HuH-7.5 (cell line): ENCODE measurements at places on chromosomes 1 and 21.

DNA sequence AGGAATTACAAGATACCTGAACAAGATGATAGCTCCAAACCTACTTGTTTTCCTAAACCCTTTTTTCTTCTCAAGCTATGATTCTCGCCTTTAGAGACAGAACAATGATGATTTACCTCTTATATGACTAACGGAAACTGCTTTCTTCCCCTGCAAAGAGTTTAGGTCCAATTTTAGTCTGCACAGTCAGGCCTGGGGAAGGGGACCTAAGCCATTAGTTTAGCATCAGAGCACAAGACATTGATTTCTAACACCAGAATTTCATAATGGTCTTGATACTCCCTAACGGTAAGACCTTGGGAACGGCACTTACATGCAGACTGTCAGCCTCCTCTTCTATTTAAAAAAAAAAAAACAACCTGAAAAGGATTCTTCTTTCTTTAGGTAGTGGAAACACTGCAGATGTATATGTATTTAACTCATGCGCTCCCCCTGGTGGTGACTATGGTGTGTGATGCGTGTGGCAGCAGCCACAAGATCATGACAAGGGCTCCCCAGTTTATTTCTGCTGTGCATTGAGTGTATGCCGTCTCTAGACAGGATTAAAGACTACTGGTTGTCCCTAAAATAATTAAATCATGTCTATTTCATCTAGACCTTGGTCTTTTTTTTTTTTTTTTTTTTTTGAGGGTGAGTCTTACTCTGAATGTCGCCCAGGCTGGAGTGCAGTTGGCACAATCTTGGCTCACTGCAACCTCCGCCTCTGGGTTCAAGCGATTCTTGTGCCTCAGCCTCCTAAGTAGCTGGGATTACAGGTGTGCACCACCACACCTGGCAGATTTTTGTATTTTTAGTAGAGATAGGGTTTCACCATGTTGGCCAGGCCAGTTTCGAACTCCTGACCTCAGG is 37.3 kb upstream of the TMEM222 start:
- peak; percentile 86 for DNase-seq

DNA sequence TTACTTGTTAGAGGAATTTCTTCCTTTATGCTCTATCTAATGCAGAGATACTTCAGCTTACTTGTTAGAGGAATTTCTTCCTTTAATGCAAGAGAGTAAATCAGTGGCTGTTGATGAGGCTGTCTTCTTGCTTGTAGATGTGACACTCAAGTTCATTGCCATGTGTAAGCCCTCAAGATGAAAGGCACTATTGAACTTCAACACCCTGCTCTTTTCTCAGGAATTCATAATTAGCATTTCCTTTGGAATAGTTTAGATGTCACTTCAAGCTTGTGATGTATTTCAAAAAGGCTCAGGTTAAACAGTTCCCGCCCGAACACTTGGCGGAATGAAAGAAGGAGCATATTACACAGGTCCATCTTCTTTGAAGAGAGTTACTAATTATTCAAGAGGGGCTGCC is 251.9 kb downstream of the RGS7 start:
- no peak for DNase-seq

DNA sequence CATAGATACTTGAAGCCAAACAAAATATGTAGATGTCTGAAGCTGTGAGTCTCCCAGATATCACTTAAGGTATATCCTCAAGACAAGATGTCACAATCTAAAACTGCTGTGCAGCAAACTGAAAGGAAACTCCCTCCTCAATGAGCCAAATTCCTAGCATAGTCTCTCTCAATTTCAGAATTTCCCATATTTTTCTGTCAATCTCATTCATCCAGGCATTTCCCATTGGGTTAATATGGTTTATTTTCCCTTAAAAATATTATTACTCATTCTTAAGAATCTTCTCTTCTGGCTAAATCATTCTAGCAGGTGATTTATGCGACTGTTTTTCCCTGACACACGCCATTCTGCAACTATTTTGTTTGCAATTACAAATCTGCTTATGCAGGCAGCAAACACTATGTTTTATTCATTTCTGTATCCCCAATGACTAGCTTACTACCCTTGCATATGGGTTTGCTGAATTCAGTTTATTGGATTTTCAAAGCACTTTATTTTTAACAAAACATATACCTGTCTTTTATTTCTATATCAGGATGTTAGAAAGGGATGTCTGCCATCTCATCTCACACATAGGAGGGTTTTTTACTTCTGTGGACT is 69.9 kb downstream of the TNFSF4 start:
- DNase-seq: no peak

GRCh38 chr1:87760155-87760554 is 431.5 kb downstream of the LMO4 start:
- DNase-seq: no peak

GRCh38 chr1:97042551-97042950 is 321.0 kb downstream of the PTBP2 start:
- DNase-seq: no peak

DNA sequence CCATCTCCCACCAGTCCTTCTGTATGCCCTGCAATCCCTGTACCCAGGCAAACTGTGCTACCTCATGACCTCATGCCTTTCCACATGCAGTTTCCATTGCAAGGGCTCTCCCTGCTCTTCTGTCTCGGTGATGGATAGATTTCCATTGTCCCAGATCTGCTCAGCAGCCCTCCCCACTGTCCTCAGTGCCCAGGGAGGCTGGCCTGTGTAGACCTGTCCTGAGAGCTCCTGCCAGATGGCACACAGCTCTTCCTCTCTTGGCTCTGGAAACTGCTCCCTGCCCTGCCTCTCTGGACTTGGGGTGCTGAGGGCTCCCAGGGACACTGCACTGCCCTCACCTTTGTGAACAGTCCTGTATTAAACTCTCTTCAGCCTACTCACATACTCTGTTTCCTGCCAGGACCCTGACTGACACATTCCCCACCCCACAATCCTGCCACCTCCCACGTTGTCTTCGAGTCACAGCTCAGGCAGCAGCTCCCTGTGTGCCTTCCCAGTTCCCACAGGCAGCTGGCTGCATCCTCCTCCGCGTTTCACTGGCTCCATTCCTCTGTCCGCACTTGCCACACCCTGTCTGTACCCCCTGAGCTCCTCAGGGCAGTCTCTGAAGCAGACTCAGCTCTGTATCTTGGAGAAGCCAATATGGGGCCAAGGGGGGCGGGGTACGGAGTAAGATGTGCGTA is 57.0 kb downstream of the SPATA46 start:
- no peak for DNase-seq

DNA sequence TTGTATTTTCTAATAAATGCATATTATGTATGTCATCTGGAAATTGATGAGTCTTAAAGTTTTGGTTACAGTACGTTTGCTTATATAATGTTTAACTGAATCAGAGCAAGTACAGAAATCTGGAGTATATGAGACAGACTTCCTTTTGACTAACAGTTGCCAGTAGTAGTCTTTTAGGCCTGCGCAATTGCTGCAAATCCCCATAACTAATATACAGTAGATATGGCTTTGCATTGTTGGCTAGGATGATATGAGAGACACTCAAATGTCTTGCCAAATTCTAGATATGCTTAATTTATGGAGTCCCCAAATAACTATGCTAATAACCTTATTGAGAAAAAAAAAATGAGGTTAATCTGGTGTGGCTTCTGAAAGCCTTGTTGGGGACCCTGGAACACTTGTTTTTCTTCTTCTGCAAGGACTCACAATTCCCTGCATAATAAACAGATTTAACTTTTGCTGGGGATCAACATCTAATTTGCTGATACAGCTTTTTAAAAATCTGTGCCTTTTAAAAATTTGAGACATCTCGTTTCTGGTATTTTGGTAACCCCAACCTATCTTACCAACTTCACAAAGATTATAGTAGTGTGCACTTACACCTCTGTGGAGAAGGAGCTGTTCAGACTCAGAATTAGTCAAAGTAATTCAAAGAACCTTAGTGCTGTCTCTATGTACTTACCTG is 22.9 kb downstream of the EXO1 start:
- no peak for DNase-seq

DNA sequence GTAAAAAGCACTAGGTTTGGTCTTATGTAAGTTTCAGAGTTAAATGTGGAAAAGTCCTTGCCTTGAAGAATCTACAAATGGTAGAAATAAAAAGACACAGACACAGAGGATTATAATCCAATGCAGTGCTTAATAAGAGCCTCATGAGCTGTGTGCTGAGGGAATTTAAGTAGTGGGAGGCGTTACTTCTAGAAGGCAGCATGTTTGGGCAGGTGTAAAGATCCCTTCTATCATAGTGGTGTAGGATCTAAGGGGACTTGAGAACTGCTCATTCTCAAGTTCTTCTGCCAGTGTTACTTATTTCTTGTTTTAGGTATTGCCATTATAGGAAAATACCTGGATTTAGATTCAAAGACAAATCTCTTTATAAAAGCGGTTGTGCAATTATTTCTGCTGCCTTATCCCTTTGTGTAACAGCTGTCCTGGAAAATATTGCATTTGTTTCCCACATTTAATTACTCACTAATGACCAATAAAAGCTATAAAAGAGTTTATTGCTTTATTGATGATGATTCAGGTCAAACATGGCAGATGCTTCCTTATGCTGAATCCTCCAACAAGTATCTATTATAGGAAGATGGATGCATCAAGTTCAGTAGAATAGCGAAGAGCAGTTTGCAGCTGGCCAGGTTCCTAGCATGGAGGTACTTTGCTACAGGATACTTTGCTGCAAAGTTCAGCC is 132.5 kb upstream of the IVNS1ABP start:
- DNase-seq: no peak

DNA sequence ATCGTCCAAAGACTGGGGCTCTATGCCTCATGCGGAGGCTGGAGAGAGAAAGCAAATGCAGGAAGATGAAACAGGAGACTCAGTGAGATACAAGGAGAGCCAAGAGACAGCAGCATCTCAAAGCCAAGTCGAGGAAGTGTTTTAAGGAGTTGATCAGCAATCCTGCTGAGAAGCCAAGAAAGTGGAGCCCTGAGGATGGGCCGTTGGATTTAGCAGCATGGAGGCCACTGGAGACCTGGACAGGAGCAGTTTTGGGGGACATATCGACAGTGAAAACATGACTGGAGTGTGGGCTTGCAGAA is 107.4 kb upstream of the ZBTB40 start:
- DNase-seq: no peak

GRCh38 chr21:42956824-42957630 is 17.3 kb upstream of the PKNOX1 start:
- DNase-seq: no peak

DNA sequence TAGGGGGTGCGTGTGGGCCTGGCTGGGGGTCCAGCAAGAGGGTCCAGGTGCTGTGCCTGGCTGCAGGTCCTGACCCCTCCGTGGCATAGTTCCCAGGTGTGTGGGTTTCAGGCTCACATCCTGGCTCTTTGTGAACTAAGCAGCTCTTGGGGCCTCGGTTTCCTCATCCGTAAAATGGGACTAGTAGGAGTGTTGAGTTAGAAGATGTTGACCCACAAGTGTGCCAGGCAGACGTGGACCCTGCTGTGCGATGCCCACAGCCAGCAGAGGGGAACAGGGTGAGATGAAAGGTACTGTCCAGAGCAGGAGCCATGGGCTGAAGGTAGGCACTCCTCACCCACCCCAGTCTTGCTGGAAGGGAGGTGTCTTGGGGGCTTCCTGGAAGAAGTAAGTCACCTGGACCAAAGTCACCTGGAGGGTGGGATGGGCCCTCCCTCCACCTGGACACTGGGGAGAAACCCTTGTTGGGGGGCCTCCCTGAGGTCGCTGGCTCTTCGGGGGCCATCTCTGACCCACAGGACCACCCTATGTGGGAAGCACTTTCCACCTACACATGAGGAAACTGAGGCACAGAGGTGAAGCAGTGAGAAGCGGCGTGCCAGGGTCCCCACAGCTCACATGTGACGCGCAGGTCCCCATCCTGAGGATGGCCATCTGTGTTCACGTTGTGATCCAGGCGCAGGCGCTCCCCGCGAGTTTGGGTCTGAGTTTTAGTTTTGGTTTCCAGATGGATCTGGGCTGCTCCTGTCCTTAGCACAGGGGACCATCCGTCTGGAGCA is 1.4 kb downstream of the ARHGEF16 start:
- no peak for DNase-seq

- DNase-seq: no peak
Measured at GRCh38 chr1:53582211-53583020, 123.2 kb downstream of the DMRTB1 start.

DNA sequence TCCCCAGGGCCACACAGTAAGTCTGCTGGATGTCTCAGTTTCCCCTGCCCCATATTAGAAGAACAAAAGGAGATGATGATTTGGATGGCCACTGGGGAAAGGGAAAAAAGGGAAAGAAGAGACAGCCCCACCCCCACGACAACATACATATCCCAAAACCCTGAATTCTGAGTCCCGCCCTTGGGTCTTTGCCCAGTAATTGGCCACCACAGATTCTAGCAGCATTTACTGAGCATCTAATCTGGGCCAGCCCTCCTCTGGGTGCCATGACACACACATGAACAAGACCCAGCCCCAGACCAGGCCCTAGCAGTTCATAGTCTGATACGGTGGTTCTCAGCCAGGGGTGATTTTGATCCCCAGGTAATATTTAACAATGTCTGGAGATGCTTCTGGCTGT is 5.2 kb upstream of the TTC4 start:
- DNase-seq: no peak

DNA sequence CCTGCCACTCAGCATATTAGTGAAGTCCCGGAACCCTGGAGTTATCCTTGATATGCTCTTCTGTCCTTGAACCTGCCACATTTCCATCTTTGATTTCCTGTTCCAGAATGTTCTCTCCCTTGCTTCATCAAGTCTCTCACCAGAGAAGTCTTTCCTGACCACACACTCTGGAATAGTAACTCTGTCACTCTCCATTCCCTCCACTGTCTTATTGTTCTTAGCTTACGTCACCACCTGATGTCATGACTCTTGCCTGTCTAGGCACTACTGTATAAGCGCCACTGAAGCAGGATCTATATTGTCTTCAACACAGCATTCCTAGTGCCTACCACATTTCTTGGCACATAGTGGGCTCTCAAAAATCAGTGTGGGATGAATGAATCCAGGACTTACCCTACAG is 65.4 kb upstream of the SMYD2 start:
- DNase-seq: no peak

DNA sequence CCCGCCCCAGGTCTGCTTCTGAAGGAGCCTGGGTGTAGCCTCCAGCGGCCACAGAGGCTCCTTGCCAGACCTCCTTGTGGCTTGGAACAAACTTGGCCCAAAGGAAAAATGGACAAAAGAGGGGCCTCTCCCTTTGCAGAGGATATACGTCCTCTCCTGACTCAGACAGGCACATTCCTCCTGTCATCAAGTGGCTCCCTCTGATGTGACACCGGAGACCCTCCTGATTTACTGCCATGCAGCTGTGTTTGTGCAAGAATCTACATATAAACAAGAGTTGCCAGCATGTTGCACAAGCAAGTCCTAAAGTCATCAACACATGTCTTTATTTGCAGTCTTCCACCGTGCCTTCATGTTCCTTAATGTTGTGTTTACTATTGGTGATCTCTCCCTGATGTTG is 54.1 kb upstream of the F3 start:
- no peak for DNase-seq

DNA sequence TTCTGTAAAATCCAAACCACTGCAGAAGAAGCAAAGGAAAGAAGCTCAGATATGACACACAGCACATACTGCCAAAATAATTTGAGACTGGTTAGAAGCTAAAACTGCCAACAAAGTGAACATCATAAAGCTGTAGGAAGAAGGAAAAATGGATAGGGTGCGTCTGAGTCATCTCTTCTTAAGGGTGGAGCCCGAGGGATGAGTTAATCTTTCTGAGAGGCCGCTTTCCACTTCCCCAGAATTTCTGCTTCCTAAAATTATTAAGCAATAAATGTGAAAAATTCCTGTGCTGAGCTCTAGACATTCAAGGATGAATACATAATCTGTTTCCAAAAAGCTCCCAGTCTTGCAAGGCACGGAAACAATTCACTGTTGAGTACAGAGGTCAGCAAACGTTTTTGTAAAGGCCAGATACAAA is 20.1 kb downstream of the PPT1 start:
- DNase-seq: no peak

- no peak for DNase-seq
Measured at GRCh38 chr21:42375966-42376337, 9.6 kb upstream of the TFF1 start.
